ENCODE measurements at places on chromosomes 2 and 18.

DNA sequence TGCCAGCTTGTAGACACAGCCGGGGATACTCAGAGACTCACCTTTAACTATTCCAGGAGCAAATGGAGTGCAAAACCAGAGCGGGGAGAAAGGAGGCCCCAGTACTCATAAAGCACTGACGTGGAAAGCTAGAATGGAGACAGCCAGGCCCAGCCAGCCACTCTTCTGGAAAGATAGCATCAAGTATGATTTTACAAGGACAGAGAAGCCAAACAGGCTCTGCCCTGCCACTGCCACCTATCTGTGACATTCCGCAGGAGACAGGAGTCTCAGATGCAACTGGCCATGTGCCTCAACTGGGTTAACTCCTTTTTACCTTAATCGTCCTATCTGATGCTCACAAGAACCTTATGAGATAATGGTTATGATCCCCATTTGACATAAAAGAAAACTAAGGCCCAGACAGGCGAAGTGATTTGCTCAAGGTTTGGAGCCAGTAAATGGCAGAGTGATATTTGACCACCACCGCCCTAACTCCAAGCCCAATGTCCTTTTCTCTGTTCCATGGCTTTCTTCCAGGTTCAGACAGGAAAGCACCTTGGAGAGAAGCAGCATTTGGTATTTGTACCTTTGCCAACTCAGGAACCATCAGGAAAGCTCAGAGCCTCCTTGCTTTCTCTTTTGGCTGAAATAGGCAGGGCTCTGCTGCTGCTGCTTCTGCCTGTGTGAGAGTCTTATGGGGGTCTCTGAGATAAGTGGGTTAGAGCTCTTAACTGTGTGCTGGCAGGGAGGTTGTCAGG, 15.6 kb downstream of the KIF3C start:
- no peaks in the 10 kb centered on the region for H3K27me3 ChIP-seq
- no peaks in the 10 kb centered on the region for H3K4me1 ChIP-seq
- H3K36me3 ChIP-seq, result no peaks in the 10 kb centered on the region
- no peak overlapping the region for H3K4me3 ChIP-seq

GRCh38 chr18:51385270-51385669, 187.8 kb upstream of the MEX3C start:
- H3K36me3 ChIP-seq, result no peaks in the 10 kb centered on the region
- H3K27me3 ChIP-seq, result no peaks in the 10 kb centered on the region
- H3K27ac ChIP-seq, result no peak overlapping the region
- DNase-seq, result no peak
- H3K4me3 ChIP-seq, result no peak overlapping the region

DNA sequence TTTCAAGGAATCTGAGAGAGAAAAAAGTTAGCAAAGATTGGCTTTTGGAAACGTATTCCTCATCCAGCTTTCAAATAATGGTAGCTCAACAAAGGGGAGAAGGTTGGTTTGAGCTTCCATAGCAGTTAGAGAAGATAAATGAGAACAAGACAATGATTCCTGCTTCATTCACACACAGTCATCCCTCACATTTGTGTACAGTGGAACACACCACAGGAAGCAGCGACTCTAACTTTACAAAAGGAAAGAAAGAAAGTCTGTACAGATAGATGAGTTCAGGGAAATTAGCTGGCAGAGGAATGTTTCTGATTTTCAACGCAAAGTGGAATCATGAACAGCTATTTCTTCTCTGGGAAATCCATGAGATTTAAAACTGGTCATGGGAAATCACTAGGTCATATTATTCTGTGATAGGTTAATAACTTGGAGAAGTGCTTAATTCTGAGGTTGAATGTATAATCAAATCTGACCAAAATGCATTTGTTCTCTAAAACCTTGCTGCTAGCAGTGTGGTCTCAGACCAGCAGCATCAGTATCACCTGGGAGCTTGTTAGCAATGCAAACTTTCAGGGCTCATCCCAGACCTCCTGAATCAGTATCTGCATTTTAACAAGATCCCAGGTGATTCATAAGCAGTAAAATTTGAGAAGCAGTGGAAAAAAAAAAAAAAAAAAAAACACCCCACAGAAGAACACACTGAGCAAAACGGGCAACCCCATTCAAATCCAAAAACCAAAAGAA, 112.0 kb downstream of the GRB14 start:
- H3K27ac ChIP-seq, result no peak overlapping the region
- DNase-seq, result no peak
- H3K4me1 ChIP-seq, result no peaks in the 10 kb centered on the region
- no peaks in the 10 kb centered on the region for H3K36me3 ChIP-seq
- no peaks in the 10 kb centered on the region for H3K27me3 ChIP-seq

DNA sequence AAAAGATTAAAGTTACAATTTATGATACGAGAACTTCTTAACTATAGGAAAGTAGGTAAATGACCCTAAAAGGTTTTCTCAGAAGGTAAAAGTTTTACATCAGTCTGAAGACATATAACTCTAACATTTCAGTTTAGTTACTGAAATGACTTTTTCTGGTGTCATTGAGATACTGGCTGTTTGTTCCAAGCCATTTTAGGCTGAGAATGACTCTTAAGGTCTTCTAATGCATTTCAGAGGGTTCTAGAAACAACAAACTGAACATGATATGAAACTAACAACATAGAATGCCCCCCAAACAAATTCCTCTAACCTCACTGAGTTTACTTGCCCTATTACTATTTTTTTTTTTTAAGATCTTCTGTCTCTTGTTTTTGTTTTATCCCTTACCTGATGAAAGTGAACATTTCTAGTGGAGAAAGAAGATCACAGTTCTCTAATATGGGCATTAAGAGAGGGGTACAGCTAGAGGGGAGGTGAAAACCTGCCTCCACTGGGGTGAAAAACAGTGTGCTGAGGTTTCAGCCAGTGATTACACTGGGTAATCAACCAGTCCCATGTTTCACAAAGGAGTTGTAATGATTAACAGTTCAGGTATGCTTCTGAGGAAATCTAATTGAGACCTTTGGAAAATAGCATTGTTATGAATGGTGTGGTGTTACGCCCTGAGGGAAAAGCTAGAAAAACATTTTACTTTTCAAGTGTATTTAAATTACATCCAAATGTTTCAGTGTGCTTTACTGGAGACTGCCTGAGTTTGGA, 11.2 kb downstream of the NABP1 start:
- peaks cover 47% of the 10 kb centered on the region for H3K4me1 ChIP-seq
- no peaks in the 10 kb centered on the region for H3K27me3 ChIP-seq
- peaks cover 36% of the 10 kb centered on the region for H3K36me3 ChIP-seq

DNA sequence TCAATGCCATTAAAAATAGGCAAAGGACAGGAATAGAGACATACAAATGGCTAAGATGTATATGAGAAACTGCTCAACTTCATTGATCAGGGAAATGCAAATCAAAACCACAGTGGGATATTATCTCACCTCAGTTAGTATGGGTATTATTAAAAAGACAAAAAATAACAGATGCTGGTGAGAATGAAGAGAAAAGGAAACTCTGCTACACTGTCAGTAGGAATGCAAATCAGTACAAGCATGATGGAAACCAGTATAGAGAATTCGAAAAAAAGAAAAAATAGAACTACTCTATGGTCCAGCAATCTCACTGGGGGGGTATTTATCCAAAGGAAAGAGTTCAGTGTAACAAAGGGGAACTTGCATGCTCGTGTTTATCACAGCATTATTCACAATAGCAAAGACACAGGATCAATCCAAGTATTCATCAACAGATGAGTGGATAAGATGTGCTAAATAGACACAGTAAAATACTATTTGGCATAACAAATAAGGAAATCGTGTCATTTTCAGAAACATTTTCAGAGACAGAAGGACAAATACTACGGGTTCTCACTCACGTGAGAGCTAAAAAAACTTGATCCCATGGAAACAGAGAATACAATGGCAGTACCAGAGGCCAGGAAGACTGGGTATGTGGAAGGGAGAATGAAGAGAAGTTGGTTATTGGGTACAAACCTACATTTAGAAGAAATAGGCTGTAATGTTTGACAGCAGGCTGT, 60.6 kb downstream of the CCDC74A start:
- no peak for DNase-seq
- H3K36me3 ChIP-seq, result no peaks in the 10 kb centered on the region
- no peak overlapping the region for H3K4me3 ChIP-seq

- no peaks in the 10 kb centered on the region for H3K36me3 ChIP-seq
These were observed 287.7 kb downstream of the PIK3C3 start for GRCh38 chr18:42242758-42243157.

- no peak overlapping the region for H3K27ac ChIP-seq
- peaks cover 37% of the 10 kb centered on the region for H3K4me1 ChIP-seq
- H3K4me3 ChIP-seq, result no peak overlapping the region
- no peaks in the 10 kb centered on the region for H3K36me3 ChIP-seq
- no peaks in the 10 kb centered on the region for H3K27me3 ChIP-seq
These were observed 51.6 kb downstream of the SPP2 start for GRCh38 chr2:234102112-234102511.

DNA sequence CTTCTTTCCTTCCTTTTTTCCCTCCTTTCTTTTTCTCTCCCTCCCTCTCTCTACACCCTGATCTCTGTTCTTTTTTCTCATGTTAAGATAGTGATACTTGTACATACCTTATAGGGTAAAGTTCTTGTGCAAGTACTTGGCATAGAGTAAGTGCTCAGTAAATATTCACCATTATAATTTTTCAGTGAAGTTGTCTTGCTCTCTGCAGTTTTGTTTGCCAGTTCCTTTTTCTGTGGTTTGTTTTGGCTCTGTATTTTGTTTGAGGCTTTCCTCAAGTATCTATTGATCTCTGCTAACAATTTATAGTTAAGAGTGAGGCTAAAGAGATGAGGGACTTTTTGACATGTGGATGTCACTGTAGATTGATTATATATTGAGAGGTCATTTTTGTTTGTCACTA, 48.0 kb downstream of the MTX2 start:
- H3K4me3 ChIP-seq, result no peak overlapping the region
- H3K4me1 ChIP-seq, result no peaks in the 10 kb centered on the region
- no peak for DNase-seq
- H3K36me3 ChIP-seq, result no peaks in the 10 kb centered on the region
- H3K27ac ChIP-seq, result no peak overlapping the region

DNA sequence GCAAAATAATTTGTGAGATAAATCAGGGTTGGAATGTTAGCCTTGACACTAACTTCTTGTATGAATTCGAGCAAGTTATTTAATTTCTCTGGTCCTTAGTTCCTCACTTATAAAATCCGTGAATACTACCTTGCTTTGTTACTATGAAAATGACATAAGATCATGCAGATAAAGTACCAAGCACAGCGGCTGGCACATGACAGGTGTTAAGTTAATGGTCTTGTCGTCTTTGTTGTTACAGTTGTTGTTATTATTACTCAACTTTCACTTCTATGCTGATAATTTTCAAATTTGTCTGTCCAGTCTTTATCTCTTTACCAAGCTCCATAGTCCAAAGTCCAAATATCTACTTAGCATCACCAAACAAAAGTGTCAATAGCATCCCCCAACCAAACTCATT, 482.1 kb downstream of the ARHGAP15 start:
- no peaks in the 10 kb centered on the region for H3K27me3 ChIP-seq
- no peak overlapping the region for H3K27ac ChIP-seq
- no peak overlapping the region for H3K4me3 ChIP-seq
- H3K4me1 ChIP-seq, result peaks cover 24% of the 10 kb centered on the region
- H3K36me3 ChIP-seq, result peaks cover 9% of the 10 kb centered on the region

DNA sequence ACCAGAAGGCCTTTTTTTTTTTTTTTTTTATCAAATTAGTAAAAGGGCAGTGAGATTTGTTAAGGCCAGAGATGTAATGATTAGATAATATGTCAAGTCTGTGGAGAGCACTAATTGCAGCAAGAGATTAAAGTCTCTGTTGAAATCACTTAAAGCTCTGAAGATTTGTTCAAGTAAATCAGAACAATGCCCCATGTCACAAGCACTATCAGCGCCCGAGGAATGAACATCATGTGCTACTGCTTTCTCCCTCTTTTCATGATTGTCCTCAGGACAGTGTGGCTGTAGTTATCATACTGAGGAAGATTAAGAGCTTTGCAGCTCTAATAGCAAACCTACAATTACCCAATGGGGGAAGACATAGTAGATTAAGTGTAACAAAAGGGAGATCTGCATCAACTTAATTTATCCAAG, 71.1 kb downstream of the TDRD15 start:
- no peak for DNase-seq
- no peaks in the 10 kb centered on the region for H3K27me3 ChIP-seq
- no peaks in the 10 kb centered on the region for H3K4me1 ChIP-seq
- no peak overlapping the region for H3K4me3 ChIP-seq
- no peak overlapping the region for H3K27ac ChIP-seq

DNA sequence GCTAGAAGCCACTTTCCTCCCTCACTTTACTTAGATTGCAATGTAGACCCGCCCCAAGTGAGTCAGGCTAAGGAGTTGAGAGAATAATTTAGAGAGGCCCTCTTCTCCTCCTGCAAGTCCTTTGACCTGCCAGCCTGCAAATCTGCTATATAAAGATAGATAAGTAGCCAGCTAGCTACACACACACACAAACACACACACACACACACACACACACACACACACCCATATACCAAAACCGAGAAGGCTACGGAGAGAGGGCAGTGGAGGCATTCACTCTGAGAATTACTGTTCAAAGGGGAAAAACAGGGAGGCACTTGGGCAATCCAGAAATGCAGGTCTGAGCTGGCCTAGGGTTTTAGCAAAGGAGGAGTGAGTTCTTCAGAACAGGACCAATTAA, 23.0 kb upstream of the SMAD7 start:
- H3K4me3 ChIP-seq, result no peak overlapping the region
- no peaks in the 10 kb centered on the region for H3K36me3 ChIP-seq
- no peaks in the 10 kb centered on the region for H3K27me3 ChIP-seq
- no peak overlapping the region for H3K27ac ChIP-seq
- DNase-seq, result no peak
- peaks cover 4% of the 10 kb centered on the region for H3K4me1 ChIP-seq

DNA sequence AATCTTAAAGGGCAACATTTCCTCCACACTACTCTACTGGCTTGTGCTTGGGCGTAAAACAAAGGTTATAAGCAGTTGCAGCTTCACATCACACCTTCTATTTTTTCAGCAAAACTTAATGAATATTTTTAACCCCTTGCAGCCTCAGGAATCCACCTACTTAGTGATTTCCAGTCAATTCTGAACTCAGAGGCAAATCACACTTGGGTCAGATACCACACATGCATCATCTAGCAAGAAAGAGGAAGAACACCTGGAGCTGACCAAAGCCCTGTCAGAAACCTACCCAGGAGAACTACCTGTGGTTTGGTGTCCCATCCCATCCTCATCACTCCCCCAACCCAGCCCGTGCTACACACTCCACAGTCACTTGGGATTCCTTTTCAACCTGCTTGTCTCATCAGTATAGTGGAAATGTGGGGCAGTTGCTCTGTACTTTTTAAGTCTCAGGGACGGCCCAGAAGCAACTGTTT, 25.5 kb downstream of the PIAS2 start:
- no peak overlapping the region for H3K4me3 ChIP-seq
- no peaks in the 10 kb centered on the region for H3K27me3 ChIP-seq
- no peak for DNase-seq
- no peak overlapping the region for H3K27ac ChIP-seq
- peaks cover 12% of the 10 kb centered on the region for H3K4me1 ChIP-seq
